ENCODE measurements at places on chromosomes 7 and 10. TPM values are rescaled to one million over a fixed set of nuclear protein-coding genes. Genes with fewer than 3 reads are reported as not detected.
A peak's percentile ranks its signal among the peaks of the same experiment; 100 is the strongest.

Gene HTR5A
- total RNA-seq: not detected

Gene NCF1
- total RNA-seq: 4.1 TPM

Gene WNT16
- total RNA-seq: 1.4 TPM

Gene MALRD1
- 4.7 TPM for total RNA-seq

Gene PDSS1
- 3.1 TPM for total RNA-seq

Gene OLAH
- 0.71 TPM for total RNA-seq

Gene MYOZ1
- total RNA-seq: not detected

Gene PSD
- 439 TPM for total RNA-seq

Gene LFNG
- total RNA-seq: 5.0 TPM

- H3K36me3 ChIP-seq: no peaks in the 10 kb centered on the region
- no peaks in the 10 kb centered on the region for H3K4me1 ChIP-seq
- no peak overlapping the region for H3K4me3 ChIP-seq
- H3K27ac ChIP-seq: no peak overlapping the region
- H3K27me3 ChIP-seq: no peaks in the 10 kb centered on the region
- no peak for DNase-seq
Observed at GRCh38 chr10:84665883-84666463, 337.6 kb downstream of the CCSER2 start.

DNA sequence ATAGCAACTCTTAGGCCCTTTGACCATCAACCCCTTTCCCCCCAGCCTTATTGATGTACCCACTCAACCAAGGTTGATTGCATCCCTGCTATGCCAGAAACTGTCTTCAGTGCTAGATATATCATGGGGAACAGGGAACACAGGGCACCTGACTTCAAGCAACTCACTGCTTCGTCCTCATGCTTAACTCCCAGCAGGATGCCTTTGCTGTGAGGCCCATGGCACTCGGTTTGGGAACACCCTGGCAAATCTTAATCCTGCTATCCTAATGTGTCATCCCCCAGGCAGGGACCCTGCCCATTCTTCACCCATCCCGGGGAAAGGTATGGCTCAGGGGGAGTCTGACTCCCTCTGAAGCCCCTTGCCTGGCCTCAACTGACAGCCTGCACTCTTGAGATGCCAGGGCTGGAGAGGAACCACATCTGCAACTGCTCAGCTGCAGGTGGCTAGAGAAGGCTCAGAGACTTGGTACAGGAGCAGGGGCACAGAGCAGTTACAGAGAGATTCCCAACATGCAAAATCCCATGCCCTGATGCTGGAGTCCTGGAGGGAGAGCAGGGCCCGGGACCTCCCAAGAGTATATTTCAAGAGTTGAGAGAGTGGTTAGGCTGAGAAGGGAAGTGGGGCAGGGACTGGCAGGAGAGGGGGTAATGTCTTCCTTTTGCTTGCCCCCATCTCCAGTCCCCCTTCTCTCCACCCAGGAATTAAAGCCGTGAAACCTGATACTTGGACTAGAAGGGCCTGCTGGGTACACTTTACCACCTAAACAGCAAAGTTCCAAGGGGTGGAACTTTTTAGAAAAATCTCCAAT is 2.4 kb upstream of the UNC5B start:
- no peak overlapping the region for H3K4me3 ChIP-seq
- peaks cover 17% of the 10 kb centered on the region for H3K27me3 ChIP-seq
- H3K4me1 ChIP-seq: no peaks in the 10 kb centered on the region
- H3K27ac ChIP-seq: no peak overlapping the region

- no peaks in the 10 kb centered on the region for H3K27me3 ChIP-seq
- no peaks in the 10 kb centered on the region for H3K4me1 ChIP-seq
- H3K27ac ChIP-seq: peak within 1 kb of the TSS; percentile 84
- peak within 1 kb of the TSS; percentile 65 for H3K4me3 ChIP-seq
- peak; percentile 88 for DNase-seq
Observed at GRCh38 chr10:93482145-93482834, at the start of gene MYOF. Gene MYOF (minus strand): TSS chr10:93482334. CDS start chr10:93482194, 140 bp downstream.

GRCh38 chr10:31708046-31708445 is 220.6 kb downstream of the ARHGAP12 start:
- no peak for DNase-seq
- H3K27me3 ChIP-seq: no peaks in the 10 kb centered on the region
- no peaks in the 10 kb centered on the region for H3K36me3 ChIP-seq
- peak overlapping the region; percentile 6 for H3K4me3 ChIP-seq

DNA sequence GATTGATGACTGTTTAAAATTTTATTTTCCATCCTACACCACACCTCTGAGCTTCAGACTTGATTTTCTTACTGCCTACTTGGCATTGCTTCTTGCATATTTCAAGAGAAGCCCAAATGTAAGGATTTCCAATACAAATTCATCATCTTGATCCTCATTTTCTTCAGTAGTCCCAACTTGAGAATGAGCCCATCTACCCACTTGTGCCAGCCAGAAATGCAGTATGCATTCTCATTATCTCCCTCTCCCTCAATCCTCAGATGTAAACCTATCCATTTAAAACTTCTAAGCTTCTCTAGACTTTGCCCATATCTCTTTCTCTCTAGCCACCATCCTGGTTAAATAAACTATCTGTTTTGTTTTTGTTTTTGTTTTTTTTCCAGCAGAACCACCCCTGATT is 22.4 kb upstream of the EGFR start:
- no peak overlapping the region for H3K27ac ChIP-seq
- H3K27me3 ChIP-seq: no peaks in the 10 kb centered on the region
- H3K36me3 ChIP-seq: no peaks in the 10 kb centered on the region
- no peak for DNase-seq
- H3K4me1 ChIP-seq: peaks cover 10% of the 10 kb centered on the region

- peaks cover 15% of the 10 kb centered on the region for H3K4me1 ChIP-seq
- peak overlapping the region; percentile 73 for H3K27ac ChIP-seq
- H3K4me3 ChIP-seq: peak overlapping the region; percentile 59
- no peaks in the 10 kb centered on the region for H3K36me3 ChIP-seq
- no peaks in the 10 kb centered on the region for H3K27me3 ChIP-seq
Observed at GRCh38 chr7:148962823-148963582, 65.3 kb downstream of the PDIA4 start.

DNA sequence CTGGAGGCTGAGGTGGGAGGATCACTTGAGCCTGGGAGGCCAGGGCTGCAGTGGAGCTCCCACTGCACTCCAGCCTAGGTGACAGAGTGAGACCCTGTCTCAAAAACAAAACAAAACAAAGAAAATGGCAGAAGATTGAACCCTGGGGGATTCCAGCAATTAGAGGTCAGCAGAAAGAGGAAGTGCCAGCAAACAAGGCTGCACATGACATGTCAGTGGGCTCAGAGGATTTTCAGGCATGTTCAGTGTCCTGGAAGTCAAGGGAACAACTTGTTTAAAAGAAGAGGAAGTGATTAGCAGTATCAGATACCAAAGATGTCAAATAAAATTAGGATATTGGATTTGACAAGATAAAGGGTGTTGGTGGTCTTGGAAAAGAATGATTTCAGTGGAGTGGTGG is 32.3 kb downstream of the RAB18 start:
- DNase-seq: no peak
- H3K27me3 ChIP-seq: no peaks in the 10 kb centered on the region
- H3K36me3 ChIP-seq: peaks cover 11% of the 10 kb centered on the region
- no peak overlapping the region for H3K27ac ChIP-seq
- no peak overlapping the region for H3K4me3 ChIP-seq

- no peaks in the 10 kb centered on the region for H3K4me1 ChIP-seq
- no peaks in the 10 kb centered on the region for H3K36me3 ChIP-seq
- H3K27me3 ChIP-seq: no peaks in the 10 kb centered on the region
Observed at GRCh38 chr7:5170251-5170650, 19.8 kb upstream of the WIPI2 start.

GRCh38 chr10:33706746-33707145 is 372.3 kb upstream of the NRP1 start:
- no peaks in the 10 kb centered on the region for H3K36me3 ChIP-seq
- H3K4me3 ChIP-seq: no peak overlapping the region
- H3K27ac ChIP-seq: no peak overlapping the region
- no peaks in the 10 kb centered on the region for H3K4me1 ChIP-seq
- no peaks in the 10 kb centered on the region for H3K27me3 ChIP-seq

DNA sequence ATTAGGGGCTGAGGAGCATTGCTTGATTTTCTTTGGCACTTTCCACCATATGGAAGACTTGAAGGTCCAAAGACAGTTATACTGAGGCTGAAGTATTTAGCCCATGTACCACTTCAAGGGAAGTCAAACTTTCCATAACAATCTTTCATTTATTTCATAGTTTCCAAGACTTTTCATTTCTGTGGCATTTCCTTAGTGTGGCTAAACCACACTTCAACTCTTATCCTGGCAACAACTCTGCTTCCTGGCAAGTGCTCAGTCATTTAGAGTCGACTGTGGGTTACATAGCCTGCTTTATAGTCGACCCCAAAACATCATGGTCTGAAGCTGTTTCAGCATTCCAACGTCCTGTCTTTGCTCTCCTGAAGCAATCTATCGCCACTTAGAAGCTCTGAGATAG is 343.0 kb upstream of the SEMA3D start:
- H3K4me1 ChIP-seq: no peaks in the 10 kb centered on the region

DNA sequence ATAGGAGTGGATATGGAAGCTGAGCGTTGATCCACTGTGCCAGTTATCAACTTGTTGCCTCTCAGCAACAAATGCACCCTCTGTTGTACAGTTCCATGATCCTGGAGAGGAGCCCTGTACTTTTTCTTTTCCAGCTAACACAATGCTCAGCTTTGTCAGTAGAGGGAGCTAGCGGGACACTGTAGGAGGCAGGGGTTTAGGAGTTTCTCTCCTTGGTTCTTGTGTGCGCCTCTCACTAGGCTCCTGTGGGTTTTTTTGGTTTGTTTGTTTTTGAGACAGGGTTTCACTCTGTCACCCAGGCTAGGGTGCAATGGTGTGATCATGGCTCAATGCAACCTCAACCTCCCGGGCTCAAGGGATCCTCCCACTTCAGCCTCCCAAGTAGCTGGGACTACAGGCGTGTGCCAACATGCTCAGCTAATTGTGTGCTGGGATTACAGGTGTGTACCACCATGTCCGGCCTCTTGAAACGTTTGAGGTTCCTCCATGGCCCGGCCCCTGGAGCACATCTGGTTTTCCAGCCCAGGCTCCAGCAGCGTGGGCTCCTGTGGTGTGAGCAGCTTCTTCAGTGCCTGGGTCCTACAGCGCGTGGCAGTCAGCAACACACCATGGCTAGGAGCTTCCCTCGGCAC is 12.0 kb upstream of the MARVELD1 start:
- H3K36me3 ChIP-seq: no peaks in the 10 kb centered on the region
- H3K4me1 ChIP-seq: no peaks in the 10 kb centered on the region
- H3K27me3 ChIP-seq: no peaks in the 10 kb centered on the region
- no peak for DNase-seq
- H3K27ac ChIP-seq: no peak overlapping the region

- no peak overlapping the region for H3K4me3 ChIP-seq
- H3K27me3 ChIP-seq: no peaks in the 10 kb centered on the region
- no peaks in the 10 kb centered on the region for H3K4me1 ChIP-seq
- H3K36me3 ChIP-seq: no peaks in the 10 kb centered on the region
- H3K27ac ChIP-seq: no peak overlapping the region
Observed at GRCh38 chr7:23061327-23061726, 44.3 kb upstream of the KLHL7 start.

DNA sequence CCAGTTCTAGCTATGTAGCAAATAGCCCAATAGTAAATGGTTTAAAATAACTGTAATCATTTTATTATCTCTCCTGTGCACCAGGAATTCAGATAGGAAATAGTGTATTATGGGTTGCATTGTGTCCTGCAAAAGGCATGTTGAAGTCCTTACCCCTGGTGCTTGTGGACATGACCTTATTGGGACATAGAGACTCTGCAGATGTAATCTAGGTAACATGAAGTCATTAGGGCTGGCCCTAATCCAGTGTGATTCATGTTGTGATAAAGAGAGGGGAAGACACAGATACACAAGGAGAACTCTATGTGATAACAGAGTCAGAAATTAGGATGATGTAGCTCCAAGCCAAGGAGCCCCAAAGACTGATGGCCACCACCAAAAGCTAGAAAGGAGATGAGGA is 462.8 kb downstream of the GALNT17 start:
- H3K27me3 ChIP-seq: no peaks in the 10 kb centered on the region
- no peaks in the 10 kb centered on the region for H3K4me1 ChIP-seq
- H3K27ac ChIP-seq: no peak overlapping the region
- H3K4me3 ChIP-seq: no peak overlapping the region

- peak overlapping the region; percentile 53 for H3K4me3 ChIP-seq
- H3K36me3 ChIP-seq: no peaks in the 10 kb centered on the region
- H3K4me1 ChIP-seq: peaks cover 10% of the 10 kb centered on the region
- peak; percentile 66 for DNase-seq
- no peaks in the 10 kb centered on the region for H3K27me3 ChIP-seq
Observed at GRCh38 chr10:5692461-5693358, 8.1 kb downstream of the TASOR2 start.

- no peak overlapping the region for H3K4me3 ChIP-seq
- no peaks in the 10 kb centered on the region for H3K4me1 ChIP-seq
- no peak for DNase-seq
- no peaks in the 10 kb centered on the region for H3K27me3 ChIP-seq
- H3K27ac ChIP-seq: no peak overlapping the region
- no peaks in the 10 kb centered on the region for H3K36me3 ChIP-seq
Observed at GRCh38 chr10:20647756-20648155, 249.4 kb downstream of the NEBL start.

DNA sequence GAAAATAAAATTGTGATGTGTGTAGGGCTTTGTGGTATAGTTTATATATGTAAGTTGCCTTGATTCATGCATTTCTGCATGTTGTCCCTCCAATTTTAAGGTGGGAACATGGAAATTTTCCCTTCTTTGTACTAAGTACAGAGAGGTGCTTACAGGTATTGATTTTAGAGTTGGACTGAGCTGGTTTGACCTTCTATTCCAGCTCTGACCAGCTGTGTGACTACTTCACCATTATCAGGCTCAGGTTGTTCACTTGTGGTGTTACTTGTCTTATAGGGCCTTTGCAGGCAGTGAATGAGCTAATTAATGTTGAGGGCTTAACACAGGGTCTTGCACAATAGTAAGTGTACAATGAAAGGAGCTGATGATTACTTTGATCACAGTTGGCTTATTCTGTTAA is 16.3 kb downstream of the ZNF804B start:
- no peak overlapping the region for H3K27ac ChIP-seq
- H3K36me3 ChIP-seq: no peaks in the 10 kb centered on the region
- no peak overlapping the region for H3K4me3 ChIP-seq
- H3K4me1 ChIP-seq: no peaks in the 10 kb centered on the region
- no peak for DNase-seq
